ENCODE measurements at places on chromosomes 6 and 20.

GRCh38 chr20:34925981-34926380, 29.6 kb downstream of the GSS start:
- DNase-seq: no peak

DNA sequence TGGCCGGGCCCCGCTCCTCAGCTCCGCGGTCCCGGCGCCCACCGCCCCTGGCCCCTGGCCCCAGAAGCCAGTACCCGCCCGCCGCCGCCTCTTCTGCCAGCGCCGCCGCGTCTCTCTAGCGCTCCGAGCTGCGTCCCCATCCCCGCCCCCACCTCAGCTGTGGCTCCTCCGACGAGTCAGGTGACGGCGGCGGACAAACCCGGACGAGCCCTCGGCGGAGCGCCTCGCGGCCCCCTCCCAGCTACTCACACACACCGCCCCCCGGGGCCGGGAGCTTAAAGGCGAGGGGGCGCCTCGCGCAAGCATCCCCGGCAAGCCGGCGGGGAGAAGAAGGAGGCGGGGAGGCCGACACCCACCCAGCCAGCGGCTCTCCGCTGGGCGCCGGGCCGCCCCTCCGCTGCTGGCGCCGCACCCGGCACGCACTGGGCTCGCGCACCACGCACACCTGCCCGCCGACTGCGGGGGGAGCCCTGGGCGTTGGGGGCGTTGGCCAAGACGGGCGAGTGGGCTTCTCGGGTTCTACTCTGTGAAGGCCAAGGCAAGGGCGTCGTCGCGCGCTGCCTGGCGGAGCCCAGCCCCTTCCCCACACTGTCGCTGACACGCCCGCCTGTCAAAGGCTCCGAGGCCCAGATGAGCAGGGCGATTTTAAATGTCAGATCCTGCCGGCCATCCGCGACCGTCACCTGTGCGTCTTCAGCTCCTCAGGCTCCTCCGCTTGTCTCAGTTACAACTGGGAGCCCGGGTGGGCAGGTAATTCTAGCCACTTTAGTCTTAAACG, at the start of gene SNAP91:
Gene SNAP91, minus strand, starts transcription at position 132 of the 778 bp plus-strand sequence. CDS start 1,174 bp downstream, outside the sequence.
- no peak for DNase-seq

- no peak for DNase-seq
Observed at GRCh38 chr6:168381726-168382458, 59.1 kb upstream of the SMOC2 start.

DNA sequence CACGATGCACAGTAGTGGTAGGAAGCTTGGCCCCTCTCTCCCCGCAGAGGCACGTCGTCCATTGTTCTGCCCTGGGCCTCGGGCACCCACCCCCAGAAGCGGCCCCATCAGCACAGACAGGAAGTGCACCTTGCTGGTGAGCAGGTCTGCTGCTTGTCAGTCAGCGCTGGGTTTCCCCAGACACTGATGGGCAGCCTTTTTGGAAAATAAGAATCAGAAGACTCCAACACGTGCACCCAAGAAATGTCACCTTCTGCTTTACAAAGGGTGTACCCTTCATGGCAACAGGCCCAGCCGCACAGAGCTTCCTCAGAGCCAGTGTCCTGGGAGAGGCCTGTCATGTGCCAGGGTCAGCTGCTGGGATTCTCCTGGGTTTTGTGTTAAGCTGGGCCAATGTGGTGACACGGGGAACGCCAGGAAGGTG, 34.7 kb upstream of the IRF4 start:
- DNase-seq: no peak

DNA sequence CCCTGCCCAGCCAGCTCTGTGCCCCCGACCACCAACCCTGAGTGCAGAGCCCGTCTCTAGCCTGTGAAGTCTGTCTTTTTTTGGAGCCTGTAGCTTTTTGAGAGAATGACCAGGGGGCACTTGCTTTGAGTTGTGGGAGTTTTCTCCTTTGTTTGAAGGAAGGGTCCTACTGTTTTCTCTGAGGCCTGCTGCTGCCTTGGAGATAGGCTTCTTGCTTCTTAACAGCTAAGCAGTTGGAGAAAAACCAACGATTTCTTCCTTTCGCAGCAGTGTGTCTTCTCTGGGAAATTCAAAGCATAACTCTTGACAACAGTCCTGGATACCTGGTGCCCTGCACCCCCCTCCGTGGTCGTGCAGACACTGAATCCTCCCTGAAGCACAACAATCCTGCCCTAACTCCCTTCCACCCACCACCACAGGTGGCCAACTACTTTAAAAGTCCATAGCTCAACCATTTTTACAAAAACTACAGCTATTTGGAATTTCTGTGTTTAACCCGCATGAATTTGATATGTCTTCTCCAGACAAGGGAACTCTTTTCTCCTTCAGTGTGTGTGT, 61.0 kb downstream of the FAM50B start:
- DNase-seq: no peak

DNA sequence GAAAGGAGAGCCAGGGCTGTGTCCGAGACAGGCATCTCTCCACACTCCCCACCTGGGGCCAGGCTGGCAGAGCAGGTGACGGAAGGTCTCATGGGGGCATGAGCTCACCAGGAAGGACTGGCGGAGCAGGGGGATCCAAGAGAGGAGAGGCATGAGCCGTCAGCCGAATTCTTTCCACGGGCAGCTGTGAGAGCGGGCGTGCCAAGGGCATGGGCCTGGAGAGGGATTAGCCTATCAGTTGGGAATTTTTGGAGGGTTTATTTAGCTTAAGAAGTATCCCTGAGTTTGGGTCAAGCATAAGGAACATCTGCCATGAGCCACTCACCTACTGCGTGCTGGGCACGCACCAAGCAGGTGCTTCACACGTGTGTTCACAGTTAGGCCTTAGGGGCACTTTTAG, 60.2 kb upstream of the ZNFX1 start:
- no peak for DNase-seq

DNA sequence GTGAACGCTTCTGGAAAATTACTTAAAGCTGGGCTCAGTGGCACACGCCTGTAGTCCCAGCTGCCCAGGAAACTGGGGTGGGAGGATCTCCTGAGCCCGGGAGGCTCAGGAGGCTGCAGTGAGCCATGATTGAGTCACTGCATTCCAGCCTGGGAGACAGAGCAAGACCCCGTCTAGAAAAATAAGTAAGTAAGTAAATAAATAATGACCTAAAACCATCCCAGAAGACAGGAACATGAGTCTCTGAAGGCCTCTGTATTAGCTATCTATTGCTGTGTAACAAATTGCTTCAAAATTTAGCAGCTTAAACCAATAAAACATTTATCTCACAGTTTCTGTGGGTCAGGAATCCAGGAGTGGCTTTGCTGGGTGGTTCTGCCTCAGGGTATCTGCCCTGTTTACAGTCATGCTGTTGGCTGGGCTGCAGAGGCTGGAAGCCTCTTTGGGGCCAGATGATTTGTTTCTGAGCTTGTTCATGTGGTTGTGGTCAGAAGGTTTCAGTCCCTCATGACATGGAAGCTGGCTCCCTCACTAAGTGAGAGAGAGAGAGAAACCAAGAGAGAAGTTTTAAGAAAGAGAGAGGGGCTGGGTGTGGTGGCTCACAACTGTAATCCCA, 48.4 kb upstream of the NCOA3 start:
- peak; percentile 93 for DNase-seq

GRCh38 chr20:24488064-24488799, 18.8 kb downstream of the SYNDIG1 start:
- DNase-seq: no peak

DNA sequence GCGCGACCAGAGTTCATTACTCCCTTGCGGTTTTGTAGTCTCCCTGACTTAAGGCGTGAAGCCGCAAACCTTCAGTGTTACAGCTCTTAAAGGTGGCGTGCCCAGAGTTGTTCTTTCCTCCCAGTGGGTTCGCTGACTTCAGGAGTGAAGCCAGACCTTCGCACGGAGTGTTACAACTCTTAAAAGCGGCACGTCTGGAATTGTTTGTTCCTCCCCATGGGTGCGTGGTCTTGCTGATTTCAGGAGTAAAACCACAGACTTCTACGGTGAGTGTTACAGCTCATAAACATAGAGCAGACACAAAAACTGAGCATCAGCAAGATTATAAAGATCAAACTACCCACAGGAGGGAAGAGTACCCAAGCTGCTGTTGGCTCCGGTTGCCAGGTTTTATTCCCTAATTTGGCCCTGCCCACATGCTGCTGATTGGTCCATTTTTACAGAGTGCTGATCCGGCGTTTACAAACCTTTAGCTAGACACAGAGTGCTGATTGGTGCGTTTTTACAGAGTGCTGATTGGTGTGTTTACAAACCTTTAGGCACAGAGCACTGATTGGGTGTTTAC, 10.4 kb downstream of the TMEM14C start:
- no peak for DNase-seq

- no peak for DNase-seq
Observed at GRCh38 chr6:87122477-87122876, 27.6 kb upstream of the CGA start.

GRCh38 chr20:46088409-46089166, 1.2 kb downstream of the NCOA5 start:
- peak; percentile 8 for DNase-seq

DNA sequence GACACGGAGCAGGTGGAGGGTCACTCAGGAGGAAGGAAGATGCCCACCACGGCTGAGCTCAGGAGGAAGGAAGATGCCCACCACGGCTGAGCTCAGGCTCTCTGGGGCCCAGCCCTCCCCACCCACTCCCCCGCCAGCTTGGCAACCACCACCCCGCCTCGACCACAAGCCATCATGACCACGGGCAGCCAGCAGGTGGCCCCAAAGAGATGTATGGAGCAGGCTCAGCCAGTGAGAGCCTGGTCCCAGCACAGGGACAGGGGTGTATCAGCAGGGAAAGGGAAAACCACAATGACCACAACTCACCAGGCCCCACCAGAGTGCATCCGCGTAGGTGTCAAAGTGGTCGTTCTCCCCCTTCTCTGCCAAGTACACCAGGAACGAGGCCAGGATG, 30.4 kb downstream of the KCNQ2 start:
- peak; percentile 17 for DNase-seq

DNA sequence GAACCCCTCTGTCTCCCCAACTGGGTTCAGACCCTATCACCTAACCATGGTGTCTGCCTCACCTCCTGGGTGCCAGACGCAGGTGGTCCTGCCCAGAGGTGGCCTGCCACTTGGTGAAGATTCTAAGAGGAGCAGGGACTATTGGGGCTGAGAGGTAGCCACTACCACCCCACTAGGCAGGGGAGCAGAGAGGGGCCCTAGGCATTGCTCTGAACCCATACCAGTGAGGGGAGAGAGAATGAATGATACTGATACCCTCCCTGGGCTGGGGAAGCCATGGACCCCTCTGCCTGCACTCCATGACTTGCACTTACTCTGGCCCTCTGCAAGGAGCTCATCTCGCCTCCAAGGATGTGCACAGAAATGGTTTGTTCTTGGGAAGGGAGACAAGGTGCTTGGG, 31.7 kb upstream of the SPDEF start:
- no peak for DNase-seq

- no peak for DNase-seq
Observed at GRCh38 chr6:72864236-72864635, 242.4 kb downstream of the KCNQ5 start.

GRCh38 chr6:170537329-170537728, 15.8 kb downstream of the PSMB1 start:
- no peak for DNase-seq

Measured in IMR-90 (cell line).